Activated naive CD4-positive, alpha-beta T cell (primary cell): ENCODE measurements at places on chromosomes 1 and 21.

- no peak for DNase-seq
Observed at GRCh38 chr1:32051706-32052105, 21.0 kb upstream of the TMEM39B start.

DNA sequence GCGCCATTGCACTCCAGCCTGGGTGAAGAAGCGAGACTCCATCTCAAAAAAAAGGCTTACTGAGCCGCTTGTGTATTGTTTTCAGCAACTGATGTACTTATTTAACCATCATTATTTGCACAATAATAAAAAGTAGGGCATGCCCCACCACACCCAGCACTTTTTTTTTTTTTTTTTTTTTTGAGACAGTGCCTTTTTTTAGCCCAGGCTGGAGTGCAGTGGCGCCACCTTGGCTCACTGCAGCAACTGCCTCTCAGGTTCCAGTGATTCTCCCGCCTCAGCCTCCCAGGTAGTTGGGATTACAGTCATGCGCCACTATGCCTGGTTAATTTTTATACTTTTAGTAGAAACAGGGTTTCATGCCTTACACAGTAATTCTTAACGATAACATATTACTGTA lies 12.2 kb upstream of the TRNAU1AP start:
- DNase-seq = no peak

DNA sequence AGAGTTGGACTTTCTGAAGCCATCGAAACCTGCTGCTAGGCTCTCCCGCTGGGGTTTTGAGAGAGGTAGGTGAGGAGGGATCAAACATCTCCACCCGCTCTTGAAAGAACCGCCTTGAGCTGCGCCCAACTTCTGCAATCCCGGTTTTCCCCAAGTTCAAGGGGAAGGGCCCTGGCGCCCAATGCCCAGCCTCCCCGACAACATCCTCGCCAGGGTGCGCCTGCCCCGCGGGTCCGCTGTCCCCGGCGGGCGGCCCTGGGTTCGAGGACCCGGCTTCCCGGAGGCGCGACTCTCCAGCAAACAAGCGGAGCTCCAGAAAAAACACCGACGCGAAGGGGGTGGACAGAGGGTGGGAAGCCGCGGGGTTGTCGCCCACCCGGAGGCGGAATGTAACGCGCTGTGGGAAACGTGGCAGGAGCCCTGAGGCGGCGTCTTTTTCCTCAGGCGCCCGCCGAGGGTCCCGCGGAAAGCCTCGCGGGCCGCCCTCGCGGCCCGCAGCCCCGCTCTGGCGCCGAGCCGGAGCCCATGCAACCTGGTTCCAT lies 607 bp downstream of the BTG3 start:
- DNase-seq = no peak

- DNase-seq = no peak
Observed at GRCh38 chr21:45926281-45926680, 55.3 kb upstream of the COL6A1 start.

DNA sequence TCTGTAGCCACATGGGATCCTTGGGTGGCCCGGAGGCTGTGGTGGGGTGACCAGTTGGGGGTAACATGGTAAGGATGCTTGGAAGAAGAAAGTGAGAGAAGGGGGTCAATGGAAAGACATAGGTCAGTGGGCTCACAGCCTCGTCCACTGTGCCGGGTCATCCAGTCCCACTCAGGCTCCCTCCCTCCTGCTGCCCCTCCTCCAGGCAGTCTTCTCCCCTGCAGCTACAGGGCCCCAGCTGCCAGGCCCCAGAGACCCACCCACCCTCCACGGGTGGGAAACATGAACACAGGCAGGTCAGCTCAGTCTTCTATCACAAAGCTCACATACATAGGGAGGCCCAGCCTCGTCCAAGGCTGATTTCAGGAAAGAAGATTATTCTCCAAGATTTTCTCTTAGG lies 158.3 kb downstream of the ST6GALNAC5 start:
- DNase-seq = no peak
